ENCODE measurements at places on chromosomes 3 and 15.
A peak's percentile ranks its signal among the peaks of the same experiment; 100 is the strongest.

- no peak for DNase-seq
These were observed 621.5 kb upstream of the ZNF385D start for GRCh38 chr3:22372292-22373062.

DNA sequence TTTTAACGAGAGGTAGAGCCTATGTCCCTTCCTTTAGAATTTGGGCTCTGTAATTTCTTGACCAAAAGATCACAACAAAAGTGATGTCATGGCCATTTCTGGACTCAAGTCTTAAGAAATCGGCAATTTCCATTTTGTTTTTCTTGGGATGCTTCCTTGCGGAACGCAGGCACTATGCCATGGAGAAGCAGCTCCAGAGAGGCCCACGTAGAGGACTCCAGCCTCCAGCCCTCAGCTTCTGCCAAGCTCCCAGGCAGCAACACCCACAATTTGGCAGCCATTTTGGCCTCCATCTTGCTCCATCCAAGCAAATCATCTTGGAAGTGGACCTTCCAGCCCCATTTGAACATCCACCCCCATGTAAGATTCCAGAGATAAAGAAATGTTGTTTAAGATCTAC lies 6.0 kb upstream of the GPD1L start:
- no peak for DNase-seq

GRCh38 chr3:104437891-104438290 lies 928.8 kb upstream of the ALCAM start:
- peak; percentile 61 for DNase-seq

- peak; percentile 59 for DNase-seq
These were observed 52.7 kb downstream of the RBMS3 start for GRCh38 chr3:29333576-29333975.

- DNase-seq, result no peak
These were observed 286.9 kb downstream of the EPHB1 start for GRCh38 chr3:135081856-135082434.

DNA sequence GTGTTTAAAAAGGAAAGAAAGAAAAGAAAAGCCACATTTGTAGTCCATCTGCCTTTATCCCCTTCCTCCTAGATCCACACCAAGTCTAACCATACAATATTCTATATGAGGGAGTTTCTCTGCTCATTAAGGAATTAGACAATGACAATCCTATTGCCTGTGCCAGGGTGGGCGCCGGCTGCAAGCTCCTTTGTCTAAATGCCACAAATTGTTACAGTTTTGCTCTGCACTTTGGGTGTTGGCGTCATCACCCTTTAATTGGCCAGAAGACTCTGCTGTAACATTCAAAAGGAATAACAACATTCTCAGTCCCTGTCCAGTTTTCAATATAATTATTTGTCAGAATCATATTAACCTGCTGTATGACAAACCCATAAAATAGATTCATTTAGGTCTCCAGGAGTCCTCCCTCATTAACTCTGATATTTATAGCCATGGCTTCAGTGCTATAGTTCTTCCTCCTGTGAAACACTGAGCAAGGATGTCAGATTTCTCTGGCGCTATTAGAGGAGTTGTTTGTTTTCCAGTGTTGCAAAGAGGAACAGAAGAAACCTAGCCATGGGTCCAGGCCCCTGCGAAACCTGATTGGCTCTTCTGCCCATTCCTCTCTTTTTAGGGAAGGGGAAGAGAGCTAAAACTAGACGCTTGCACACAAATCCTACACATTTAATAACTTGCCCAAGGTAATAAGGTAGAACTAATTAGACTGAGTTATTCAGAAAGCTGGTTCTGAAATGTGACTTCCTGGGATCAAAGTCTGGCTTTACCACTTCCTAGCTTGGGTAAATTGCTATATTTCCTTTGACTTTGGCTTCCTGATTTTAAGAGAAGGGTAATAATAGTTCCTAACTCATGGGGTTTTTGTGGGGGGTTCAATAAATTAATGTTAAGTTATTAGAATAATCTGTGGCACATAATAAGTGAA lies 112.4 kb downstream of the CD47 start:
- DNase-seq, result no peak

DNA sequence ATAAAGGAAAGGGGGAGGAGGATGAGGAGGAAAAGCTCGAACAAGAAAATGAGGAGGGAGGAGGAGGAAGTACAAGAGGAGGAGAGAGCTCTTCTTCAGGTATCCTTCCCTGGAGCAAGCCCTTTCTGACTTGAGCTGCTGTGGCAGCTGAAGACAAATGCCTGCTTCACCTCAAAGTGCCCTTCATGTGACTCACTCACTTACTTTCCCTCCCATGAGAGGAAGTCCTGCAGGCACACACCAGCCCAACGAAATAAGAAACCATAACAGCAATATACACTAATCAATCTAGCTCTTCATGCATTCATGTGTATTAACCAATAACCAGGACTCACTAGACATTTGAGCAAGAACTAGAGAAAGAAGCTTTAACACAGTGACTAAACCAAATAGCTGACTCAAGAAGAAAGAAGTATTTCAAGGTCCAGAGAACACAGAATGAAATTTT lies 251.9 kb downstream of the IGSF11 start:
- no peak for DNase-seq

DNA sequence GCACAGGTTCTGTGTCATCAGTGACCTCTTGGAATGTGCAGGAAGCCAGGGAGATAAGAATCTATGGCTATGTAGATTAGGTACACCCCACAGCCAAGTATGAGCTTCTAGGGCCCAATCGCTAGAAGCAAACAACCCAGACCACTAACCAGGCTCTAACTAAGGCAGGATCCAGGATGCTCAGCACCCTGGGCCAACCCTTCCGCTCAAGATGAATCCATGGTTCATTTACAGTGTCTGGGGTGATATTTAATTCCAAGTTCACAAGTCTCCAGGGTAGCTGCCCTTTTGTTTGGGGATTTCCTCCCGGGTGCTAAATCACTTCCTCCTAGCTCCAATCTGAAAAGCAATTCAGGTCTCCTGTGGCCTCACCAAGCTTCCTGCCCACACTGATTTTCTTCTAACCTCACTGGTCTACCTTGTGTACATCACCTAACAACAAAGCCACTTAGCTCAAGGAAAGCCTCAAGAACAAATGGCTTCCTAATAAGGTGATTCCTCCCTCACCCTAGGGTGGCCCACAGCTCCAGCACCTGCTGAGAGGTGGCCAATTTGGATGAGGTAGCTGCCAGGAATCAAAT lies 2.4 kb downstream of the EHD4 start:
- peak; percentile 43 for DNase-seq

GRCh38 chr3:129224984-129225393 lies 24.4 kb upstream of the COPG1 start:
- peak; percentile 88 for DNase-seq

- no peak for DNase-seq
These were observed 480.5 kb upstream of the ARRDC4 start for GRCh38 chr15:97479957-97480356.

DNA sequence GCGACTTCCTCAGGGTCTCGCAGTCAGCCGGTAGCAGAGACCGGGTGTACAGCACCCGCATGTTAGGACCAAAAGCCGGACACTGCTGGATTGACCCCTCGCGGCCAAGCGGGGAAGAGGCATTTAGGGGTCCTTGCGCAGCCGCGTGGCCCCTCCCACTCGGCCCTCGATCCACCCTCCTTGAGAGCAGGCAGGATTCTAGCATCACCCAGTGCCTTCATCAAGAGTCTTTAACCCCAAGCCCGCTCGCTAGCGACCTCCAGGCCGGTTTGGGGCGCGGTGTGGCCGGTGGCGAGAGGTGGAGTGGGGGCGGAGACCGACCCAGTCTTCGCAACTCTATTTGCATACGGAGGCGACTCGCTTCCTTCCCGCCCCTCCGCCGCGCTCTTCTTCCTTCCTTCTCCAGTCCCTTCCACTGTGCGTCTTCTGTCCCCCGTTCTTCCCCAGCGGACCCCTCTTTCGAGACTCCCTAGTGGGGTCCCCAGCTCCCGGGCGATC lies at the start of gene ST6GAL1:
ST6GAL1 (plus strand) TSS at position 384 of the 498 bp plus-strand sequence. CDS start 112,178 bp downstream, outside the sequence.
- peak; percentile 57 for DNase-seq

- DNase-seq, result no peak
These were observed 132.0 kb upstream of the ATP2B2 start for GRCh38 chr3:10637342-10637741.

GRCh38 chr3:49414753-49415152 lies 2.5 kb downstream of the TCTA start:
- no peak for DNase-seq

- DNase-seq, result peak; percentile 57
These were observed 38.0 kb downstream of the ACAN start for GRCh38 chr15:88841236-88841635.

GRCh38 chr3:70003119-70003518 lies 3.6 kb downstream of the SAMMSON start:
- no peak for DNase-seq

GRCh38 chr3:4503050-4503449 lies 9.9 kb downstream of the ITPR1 start:
- no peak for DNase-seq

GRCh38 chr3:193040836-193041672 lies 123.4 kb upstream of the MB21D2 start:
- DNase-seq, result peak; percentile 51

DNA sequence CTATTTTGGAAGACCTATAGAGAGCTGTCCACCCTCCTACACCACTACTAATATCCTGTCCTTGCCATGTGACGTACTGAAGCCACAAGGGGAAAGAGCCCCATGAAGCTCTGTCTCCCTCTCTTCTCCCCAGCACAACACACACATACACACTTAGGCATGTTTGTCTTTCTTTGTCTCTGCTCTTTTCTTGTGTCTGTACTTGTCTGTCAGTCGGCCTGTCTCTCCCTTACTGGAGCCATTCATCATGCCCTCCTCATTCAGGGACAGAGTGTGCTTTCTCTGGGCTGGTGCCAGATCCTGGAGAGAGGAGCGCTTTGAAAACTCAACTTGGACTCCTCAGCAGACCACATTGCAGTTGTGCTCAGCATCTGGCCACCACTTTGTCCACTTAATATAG lies 47.6 kb downstream of the PSMD6 start:
- DNase-seq, result peak; percentile 71

- DNase-seq, result peak; percentile 68
These were observed 234.7 kb downstream of the NFKBIZ start for GRCh38 chr3:102084006-102084405.

- DNase-seq, result peak; percentile 20
These were observed 2.7 kb upstream of the ISL2 start for GRCh38 chr15:76333720-76334437.

- peak; percentile 89 for DNase-seq
These were observed 136.0 kb upstream of the DAZL start for GRCh38 chr3:16741103-16741758.

DNA sequence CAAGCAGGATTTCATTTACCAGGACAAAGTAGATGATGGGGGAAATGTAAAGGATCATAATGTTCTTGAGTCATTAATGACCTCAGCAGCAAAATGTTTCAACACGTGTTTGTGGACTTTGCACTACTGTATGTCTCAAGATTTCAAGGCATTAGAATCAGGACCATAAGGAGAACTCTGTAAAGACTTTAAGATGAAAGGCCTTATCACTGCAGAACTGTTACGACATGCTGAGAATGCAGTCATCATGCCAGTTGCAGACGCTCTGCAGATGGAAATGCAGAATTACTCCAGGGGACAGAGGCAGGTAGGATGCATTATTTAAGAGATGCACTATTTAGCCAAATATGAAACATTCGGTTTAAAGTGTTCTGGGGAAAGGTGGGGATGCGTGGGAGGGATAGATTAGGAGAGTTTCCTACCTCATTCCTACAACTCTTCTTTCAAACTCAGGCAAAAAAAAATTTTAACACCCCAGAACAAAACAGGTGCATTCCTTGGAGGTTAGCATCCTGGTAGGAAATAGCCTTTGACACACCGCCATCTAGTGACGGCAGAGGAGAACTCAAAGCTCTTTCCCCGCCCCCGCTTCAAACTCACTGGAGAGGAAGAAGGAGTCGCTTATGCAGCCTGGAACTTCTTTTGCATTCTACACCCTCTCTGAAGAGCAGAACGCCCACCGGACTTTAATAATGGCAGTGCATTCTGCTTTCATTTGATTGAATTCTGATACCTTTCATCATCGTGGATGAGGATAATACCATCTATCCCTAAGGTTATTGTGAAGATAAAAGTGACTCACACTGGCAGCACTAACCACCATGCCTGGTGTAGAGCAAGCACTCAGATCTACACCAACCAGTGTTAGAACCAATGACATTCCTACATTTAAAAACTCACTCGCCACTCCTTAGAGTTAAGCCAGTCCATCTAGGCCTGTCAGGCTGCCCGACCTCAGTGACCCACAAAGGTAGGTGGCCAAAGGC lies 43.1 kb upstream of the TOPAZ1 start:
- peak; percentile 72 for DNase-seq

GRCh38 chr15:57551715-57552677 lies 39.7 kb upstream of the MYZAP start:
- DNase-seq, result peak; percentile 91

- DNase-seq, result no peak
These were observed 51.0 kb upstream of the FURIN start for GRCh38 chr15:90817117-90818057.

DNA sequence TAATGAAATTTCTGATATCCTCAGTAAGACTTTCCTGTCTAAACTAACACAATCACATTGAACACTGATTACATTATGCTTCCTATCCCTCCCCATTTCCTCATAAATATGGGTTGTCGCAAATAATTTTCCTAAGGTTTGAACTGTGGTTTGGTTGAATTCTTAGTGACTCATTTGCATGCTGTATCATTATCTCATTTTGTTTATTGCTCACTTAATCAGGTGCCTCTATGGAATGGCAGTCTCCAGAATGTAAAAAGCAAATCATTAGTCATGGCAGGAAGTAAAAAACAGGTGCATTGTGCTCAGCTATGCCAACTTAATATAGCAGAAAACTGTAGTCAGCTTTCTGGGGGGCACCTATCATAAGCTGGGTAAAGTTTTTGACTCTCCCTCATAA lies 216.0 kb upstream of the ZBTB20 start:
- peak; percentile 2 for DNase-seq

DNA sequence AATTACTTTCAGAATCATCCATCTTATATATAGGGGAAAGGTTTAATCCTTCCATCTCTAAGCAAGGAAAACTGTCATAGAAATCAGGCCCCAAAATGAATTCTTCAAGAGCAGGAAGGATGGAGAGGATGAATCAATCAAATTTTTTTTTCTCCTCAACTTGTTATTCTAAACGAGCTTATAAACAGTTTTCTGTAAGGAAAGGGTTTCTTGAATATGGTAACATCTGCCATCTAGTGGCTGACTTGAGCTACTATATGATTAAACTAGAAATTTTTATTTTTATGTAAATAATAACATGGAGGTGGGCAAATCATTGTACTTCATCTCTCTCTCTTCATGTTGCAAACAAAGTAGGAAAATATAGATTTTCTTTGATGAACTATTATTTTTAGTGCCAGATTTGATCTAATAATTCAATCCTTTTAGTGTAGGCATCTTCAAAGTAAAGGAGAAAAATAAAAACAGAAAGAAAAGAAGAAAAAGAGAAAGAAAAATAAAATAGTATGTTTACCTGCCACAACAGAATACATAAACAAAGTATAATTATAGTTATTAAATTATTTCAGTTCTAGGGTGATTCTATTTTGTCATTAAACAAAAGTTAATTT lies 146.6 kb downstream of the SERPINI1 start:
- peak; percentile 55 for DNase-seq
